ENCODE measurements at places on chromosomes 1 and 21.

GRCh38 chr1:185351734-185352466, 34.9 kb upstream of the IVNS1ABP start:
- DNase-seq, result no peak

- DNase-seq, result no peak
Measured at GRCh38 chr1:7878027-7878426, 25.2 kb upstream of the UTS2 start.

GRCh38 chr1:107803579-107803978, 161.4 kb downstream of the VAV3 start:
- DNase-seq, result no peak

DNA sequence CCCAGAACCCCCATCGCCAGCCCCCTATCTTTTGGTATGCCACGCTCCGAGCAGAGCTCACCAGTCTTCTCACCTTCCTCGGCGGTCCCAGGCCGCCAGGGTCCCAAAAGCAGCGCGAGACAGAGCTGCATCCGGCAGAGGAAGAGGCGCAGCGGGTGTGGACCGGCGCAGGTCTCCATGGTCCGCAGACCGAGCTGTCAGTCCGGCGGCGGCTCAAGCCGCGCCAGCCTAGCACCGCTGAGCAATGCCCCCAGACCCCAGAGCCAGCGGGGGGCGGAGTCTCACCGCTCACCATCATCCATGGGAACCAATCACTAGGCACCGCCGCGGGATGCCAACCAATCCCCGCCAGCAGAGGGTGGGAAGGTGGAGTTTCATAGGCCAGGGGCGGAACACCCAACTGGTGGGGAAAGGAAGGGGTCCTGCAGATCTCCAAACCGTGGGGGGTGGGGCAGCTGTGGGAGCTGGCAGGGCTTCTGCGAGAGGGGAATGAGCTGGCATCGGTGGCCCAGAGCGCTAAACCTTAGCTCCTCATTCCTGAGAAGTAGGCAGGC, at the start of gene EPHA10:
Gene EPHA10 (minus strand): TSS at position 233 of the 554 bp plus-strand sequence. CDS start 54 bp downstream, at position 179.
- peak; percentile 87 for DNase-seq

DNA sequence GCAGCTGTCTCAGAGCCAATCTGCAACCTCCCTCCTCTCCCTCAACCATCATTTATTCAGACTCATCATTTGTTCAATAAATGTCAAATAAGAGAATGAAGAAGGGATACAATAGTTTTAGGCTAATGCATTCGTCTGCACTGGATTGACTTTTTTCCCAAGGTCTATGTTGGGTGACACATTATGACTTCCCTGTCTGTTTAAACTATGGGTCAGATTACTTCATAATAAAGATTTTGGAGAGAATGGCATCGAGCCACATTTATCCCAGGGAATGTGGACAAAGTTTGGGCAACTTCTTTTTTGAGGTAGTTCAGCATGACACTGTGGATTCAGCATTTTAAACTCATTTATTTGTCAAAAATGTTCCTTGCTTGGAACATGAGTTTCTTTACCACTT, 107.4 kb upstream of the ADGRL2 start:
- no peak for DNase-seq

GRCh38 chr1:224666078-224666477, 50.0 kb downstream of the CNIH3 start:
- DNase-seq, result no peak

DNA sequence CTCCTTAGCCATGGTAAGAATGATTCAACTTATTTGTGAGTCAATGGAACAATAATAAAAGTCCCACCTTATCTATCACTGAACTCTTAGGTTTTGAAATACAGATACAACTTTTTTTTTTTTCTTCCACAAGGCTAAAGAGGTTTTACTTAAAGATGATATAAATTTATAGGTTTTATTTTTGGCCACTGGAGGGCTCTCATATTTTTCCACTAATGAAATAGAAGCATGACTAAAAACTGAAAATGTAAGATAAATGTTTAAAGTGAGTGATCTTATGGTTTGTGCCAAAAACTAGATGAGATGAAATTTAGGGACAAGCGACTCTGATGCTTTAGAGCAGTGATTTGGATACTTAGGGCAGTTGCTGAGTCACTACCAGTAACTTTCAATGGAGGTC, 499.0 kb downstream of the NUF2 start:
- DNase-seq, result no peak

DNA sequence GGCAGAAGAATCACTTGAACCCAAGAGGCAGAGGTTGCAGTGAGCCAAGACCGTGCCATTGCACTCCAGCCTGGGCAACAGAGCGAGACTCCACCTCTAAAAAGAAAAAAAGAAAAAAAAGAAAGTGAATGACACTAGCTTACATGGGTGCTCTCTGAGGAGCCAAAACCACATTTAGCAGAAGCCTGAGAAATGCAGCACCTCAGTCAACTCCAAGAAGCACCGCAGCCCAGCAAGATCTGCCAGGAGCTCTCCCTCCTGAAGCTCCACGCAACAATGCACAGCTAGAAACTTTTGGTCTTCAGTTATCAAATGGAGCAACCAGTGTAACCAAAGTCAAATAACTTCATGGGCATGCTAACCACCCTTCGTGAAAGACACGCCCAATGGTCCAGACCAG, 229.1 kb downstream of the SETD4 start:
- no peak for DNase-seq

DNA sequence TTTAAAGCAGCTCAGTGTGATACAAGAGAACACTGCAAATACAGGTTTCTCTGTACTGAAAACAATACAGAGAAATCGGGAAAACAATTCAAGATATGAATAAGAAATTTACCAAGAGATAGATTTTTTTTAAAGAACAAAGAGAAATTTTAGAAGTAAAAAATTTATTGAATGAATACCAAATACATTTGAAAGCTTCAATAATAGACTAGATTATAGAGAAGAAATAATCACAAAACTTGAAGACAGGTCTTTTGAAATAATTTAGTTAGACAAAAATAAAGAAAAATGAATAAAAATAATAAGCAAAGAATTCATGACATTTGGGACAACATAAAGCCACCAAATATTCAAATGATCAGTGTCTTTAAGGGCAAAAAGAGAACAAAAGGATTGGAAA, 13.6 kb upstream of the FMO4 start:
- no peak for DNase-seq

DNA sequence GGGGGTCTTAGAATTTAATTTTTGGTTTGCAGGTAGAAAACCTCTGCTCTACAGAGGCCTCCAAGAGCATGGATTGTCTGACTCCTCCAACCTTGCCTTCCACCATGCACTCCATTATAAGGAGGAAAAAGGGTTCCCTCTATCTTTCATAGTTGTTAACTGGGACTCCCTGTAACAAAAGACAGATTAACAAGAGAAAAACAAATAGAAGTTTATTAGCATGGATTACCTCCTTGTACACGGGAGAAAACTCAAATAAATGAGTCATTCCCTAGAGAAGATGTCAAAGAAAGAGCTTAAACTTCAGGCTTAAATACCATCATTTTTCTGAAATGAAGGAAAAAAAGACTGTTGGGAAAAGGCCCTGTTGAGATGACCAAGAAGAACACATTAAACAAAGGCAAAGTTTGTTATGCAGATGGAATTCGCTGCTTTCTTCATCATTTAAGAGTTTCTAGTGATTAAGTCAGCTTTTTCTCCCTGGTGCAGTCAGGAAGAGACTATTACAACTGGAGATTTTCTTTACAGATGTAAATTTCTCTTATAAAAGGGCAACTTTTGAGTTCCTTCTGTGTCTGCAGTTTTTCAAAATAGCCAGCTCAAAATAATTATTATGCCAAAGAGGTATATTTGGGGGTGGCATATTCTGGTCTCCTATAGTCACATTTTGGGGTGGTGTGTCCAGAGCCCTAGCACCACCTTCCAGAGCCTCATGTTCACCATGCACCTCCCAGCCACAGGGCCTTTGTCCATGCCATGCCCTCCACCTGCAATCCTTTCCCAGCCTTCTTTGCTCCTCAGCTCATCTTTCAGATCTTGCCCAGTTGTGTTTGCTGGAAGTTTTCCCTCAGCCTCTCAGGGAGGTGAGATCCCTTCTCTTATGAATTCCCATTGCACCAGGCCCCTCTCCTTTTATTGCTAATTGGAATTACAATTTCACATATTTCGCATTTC, 63.1 kb upstream of the KLHDC7A start:
- DNase-seq, result no peak

DNA sequence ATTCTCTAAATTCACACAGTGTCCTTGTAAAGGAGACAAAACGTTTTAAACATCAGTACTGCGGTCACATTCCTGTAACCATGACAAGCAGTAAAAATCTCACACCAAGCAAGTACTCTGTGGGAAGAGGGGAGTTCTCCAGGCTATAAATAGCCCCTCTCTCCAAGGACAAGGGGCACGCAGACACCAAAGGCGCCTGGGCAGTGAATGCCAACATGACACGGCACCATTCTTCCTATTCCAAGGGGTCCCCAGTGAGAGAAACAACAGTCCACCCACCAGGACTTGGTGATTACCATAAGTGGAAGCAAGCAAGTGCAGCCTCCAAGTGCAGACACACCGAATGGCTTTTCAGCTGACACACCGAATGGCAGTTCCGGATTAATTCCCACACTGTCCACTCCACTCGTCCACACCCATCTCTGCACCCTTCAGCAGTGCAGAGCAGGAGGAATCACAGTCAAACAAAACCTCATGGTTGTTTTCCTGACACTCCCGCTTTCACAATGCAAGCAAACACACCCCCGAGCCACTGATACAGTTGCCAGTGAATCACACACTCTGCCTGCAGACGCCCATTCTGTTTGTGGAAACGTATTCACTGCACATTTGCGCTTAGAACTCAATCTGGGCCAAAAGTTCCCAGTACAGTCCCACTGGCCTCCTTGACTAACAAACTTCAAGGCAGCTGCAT, 1.8 kb downstream of the PTTG1IP start:
- peak; percentile 21 for DNase-seq

DNA sequence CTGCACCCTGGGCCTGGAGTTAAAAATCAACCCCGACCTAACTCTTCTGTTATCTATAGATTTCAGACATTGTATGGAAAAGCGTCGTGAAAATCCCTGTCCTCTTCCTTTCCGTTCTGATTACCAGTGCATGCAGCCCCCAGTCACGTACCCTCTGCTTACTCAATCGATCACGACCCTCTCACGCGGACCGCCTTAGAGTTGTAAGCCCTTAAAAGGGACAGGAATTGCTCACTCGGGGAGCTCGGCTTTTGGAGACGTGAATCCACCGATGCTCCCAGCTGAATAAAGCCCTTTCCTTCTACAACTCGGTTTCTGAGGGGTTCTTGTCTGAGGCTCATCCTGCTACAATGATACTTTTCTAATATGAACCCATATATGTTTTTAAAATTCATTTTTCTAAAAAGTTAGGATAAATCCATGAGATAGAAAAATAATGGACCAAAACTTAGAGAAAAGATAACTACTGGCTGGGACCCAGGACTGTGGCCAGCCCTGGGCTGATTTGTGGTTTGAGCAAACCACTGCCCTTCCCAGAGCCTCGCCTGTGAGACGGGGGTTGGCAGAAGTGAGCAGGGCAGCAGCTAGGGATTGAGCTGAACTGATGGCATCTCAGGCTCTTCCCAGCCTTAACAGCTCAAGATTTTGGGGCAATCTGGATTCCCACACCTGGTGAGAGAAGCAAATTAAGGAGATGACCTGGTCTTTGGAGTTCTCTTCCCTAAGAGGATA, 5.0 kb downstream of the UQCRHL start:
- no peak for DNase-seq

DNA sequence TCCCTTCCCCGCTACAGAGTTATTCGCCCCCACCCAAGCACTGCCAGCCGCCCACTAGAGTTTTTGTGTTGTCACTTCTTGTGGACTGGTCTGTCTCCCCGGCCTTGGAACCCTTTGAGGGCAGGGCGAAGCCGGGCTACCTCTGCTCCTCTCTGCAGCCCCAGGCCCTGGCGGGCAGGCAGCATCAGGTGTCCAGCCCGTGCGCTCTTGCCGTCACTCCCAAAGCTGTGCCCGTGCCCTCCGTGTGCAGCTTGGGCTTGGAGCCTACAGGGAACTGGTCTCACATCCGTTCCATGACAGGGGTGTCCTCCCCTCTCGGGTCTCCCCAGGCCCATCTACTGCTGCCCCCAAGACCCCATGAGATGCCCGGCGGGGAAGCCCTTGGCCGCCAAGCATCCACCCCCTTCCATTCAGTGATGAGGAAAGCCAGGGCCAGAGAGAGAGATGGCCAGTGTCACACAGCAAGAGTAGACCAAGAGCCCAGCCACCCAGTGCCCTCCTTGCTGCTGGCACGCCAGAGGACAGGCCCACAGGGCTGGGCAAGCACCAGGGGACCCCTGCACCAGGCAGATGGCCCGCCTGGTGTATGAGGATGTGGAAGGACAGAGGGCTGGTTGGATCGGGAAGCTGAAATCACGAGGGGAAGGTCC, 15.3 kb upstream of the LDLRAP1 start:
- DNase-seq, result no peak

Measured in posterior cingulate gyrus (tissue), 11 donors.